ENCODE measurements at places on chromosomes 13 and 19.
A peak's percentile ranks its signal among the peaks of the same experiment; 100 is the strongest.

DNA sequence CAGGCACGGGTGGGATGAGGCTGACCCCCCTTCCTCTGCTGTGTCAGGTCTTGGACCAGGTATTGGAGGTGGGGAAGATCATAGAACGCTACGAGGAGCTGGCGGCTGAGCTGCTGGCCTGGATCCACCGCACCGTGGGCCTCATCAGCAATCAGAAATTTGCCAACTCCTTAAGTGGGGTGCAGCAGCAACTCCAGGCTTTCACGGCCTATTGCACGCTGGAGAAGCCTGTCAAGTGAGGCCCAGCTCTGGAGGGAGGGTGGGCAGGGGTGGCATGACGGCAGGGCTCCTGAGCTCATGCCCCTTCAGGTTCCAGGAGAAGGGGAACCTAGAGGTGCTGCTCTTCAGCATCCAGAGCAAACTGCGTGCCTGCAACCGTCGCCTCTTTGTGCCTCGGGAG, 35.3 kb downstream of the SPTBN4 start:
- no peak for DNase-seq

DNA sequence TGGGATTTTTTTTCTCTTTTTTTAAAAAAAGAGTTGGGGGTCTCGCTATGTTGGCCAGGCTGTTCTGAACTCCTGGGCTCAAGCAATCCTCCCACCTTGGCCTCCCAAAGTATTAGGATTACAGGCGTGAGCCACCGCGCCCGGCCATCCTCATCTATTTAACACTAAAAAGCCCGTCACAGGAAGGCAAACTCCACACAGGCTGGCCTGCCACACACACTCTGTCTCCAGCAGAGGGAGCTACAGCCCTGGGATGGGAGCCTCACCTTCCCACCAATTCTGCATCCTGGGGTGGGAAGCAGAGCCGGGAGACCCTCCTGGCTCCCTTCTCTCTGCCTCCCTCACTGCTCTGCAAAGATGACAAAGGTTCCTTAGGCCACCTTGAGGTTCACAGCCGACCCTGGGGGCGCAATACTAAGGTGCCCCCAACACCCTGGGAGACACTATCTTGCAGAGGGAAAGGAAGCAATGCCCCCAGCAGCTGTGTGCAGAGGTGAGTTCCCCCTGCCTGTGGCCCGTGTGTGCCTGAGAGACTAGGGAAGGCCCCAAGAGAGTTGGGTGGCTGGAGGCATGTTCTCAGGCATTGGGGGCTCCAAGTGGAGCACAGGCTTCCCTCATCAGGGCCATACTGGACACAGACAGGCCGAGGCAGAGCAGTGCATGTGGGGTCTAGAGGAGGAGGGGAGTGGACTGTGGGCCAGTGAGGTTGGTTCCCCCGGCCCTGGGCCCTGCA, 27.4 kb upstream of the TIMM44 start:
- peak; percentile 37 for DNase-seq

- DNase-seq: peak; percentile 52
Measured at GRCh38 chr19:46428239-46429135, at the start of gene PNMA8C. Gene PNMA8C (minus strand): TSS chr19:46428936. CDS start chr19:46428359, 577 bp downstream.

DNA sequence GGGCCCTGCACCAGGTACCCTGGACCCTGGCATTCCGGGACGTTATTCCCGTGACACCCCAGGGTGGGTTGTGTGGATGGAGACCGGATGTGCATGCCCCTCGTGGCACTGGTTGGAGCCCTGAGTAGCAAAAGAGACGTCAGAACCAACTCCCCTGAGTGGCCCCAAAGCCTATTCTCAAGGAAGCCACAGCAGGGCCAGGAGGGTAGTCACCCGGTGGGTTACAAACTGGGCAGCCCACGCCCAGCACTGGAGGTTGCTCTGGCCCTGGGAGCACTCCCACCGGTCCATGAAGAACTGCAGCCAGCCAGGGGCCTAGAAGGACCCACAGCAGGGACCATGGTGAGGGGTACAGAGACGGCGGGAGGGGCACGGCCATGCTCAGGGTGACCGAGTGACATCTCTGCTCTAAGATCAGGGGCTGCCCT, 7.5 kb downstream of the KLF16 start:
- no peak for DNase-seq

DNA sequence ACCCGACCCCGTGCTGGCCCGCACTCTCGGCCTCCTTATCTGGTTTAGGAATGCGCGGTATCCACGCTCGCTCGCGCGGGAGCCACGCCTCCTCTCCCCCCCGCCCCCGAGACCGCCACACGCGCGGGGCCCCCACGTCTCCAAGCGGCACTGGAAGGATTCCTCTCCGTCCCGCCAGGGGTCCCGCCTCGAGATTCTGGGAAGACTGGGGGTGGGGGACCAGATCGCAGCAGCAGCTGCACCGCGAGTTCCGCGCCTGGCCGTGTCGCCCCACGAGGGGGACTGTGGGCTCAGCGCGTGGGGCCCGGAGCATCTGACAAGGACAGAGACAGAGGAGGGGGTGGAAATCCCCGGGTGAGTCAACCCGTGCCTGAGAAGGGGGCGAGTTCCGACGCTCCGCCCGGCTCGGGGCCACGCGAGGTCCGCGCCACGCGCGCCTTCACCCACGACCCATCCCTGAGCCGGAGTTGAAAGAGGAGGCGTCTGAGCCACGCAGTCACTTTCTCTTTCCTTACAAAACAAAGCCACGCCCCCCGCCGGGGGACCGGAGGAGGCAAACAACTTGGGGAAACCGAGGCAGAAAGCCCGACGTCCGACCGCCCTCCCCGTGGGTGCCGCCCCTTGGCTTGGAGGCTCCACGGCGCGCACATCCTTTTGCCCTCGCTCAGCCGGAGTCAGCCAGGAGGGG, 814 bp downstream of the S1PR2 start:
- DNase-seq: peak; percentile 54

DNA sequence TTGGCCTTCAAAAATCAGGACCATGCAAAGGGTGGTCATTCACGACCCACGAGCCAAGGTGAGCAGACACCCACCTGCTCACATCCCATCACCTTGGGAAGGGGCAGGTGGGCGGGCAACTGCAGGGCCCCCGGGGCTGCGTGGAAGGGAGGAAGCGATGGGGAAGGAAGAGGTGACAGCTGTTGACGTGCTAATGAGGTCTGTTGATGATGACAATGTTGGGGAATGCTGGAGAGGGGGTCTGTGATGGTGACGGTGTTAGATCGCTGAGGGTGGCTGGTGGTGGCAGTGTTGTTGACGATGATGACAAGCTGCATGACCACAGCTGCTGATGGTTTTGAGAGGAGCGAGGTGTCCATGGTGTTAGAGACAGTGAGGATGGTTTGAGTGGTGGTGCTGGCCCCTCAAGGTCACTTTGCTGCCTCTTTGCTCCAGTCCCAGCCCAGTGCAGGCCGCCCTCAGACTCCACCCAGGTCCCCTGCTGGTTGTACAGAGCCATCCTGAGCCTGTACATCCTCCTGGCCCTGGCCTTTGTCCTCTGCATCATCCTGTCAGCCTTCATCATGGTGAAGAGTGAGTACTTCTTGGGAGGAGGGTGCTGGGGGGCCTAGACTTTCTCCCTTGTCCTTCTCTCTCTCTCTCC, 900 bp downstream of the MCEMP1 start:
- DNase-seq: no peak

DNA sequence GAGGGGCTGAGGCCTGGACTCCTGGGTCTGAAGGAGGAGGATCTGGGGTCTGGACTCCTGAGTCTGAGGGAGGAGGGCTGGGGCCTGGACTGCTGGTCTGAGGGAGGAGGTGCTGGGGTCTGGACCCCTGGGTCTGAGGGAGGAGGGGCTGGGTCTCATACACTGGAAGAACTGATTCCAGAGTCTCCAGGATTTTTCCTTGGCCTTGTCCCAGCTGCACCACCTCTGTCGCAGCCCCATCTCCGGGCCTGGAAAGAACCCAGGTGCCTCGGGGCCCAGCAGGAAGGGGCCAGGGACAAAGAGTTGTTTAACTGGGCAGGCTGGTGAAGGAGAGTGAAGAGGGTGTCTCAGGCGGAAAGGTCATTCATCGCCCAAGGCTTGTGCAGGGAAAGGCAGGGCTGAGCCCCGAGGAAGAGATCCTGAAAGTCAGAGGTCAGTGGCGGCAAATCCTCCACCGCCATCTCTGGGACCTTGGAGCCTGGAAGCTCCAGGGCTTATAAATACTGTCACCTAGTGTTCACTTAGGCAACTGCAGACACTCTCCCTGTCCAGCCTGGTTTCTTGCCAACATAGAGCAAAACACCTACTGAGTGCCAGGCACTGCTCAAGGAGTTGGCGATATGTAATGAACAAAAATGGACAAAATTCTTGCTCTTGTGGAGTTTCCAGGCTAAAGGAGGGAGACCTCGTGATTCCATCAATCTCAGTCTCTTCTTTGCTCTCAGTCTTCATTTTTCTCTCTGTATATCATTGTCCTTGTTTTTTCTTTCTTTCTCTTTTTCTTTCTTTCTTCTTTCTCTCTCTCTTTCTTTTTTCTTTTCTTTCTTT, 4.4 kb upstream of the KCNN4 start:
- peak; percentile 69 for DNase-seq

DNA sequence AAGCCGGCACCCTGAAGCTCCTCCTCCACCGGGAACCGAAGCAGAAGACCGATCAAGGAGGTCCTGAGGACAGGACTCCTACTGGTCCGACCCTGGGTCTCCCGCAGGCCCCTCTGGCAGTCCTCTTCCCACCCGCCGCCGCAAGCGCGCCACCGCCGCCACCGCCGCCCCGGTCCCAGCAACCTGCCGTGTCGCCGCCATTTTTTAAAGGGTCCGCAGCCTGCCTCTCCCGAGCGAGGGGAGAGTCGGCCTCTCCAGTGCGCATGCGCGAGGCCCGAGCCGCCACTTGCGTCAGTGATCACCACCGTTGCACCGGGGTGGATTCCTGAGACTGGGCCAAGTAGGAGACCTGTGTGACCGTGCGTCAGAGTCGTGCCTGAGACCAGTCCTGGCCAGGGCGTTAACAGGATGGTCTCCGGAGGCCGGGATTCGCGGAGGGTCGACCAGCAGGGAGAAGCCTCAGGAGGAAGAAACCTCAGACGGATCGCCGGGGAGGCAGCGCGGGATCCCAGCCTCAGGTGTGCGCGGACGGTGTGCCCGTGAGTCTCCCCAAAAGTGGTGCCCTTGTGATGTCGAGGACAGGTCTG, 51.6 kb downstream of the ZNF146 start:
- no peak for DNase-seq

- no peak for DNase-seq
Measured at GRCh38 chr13:54185785-54186184, 1157.2 kb downstream of the OLFM4 start.

DNA sequence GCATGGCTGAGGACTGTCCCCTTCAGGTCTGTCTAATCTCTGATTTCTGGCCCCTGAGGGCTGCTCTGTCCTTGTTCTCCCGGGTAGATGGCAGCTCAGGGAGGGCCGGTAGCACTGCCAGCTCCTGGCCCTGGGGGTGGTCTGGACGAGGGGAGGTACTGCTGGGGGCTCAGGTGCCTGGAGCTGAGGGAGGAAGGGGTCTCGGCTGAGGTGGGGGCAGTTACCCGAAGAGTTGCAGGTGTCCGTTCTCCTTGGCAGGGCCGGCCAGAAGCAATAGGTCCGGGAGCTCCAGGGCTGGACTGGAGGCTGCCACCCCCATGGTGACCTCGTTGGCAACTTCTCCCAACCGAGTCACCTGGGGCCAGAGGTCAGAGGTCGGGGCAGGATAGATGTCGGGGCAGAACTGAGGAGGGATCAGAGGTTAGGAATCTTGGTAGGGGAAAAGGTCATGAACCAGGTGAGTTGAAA, 1.2 kb upstream of the EMC10 start:
- DNase-seq: no peak

GRCh38 chr13:32430018-32430747, 2.3 kb upstream of the N4BP2L1 start:
- no peak for DNase-seq

- DNase-seq: peak; percentile 32
Measured at GRCh38 chr13:75196147-75196837, 285.7 kb downstream of the TBC1D4 start.

GRCh38 chr13:80297094-80297493, 43.8 kb downstream of the SPRY2 start:
- DNase-seq: no peak

Data from fibroblast of skin of abdomen (primary cell).